ENCODE measurements at places on chromosomes 4 and X.

DNA sequence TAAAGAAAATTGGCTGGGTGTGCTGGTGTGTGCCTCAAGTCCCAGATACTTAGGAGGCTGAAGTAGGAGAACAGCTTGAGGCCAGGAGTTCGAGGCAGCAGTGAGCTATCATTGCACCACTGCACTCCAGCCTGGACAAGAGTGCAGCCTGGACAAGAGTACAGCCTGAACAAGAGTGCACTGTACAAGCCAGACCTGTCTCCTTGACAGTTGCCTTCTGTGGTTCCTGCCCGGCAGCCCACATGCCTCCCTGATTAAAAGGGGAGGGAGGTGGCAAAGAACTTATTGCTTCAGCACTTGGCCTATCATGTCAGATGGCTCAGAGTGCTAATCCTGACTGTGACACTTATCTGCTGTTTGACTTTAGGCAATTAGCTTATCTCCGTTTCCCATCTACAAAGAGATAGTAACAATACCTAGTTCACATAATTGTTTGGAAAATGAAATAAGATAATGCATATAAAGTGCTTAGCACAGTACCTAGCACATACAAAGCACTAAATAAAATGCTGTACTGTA lies 249.1 kb downstream of the DCLK2 start:
- no peak for DNase-seq

DNA sequence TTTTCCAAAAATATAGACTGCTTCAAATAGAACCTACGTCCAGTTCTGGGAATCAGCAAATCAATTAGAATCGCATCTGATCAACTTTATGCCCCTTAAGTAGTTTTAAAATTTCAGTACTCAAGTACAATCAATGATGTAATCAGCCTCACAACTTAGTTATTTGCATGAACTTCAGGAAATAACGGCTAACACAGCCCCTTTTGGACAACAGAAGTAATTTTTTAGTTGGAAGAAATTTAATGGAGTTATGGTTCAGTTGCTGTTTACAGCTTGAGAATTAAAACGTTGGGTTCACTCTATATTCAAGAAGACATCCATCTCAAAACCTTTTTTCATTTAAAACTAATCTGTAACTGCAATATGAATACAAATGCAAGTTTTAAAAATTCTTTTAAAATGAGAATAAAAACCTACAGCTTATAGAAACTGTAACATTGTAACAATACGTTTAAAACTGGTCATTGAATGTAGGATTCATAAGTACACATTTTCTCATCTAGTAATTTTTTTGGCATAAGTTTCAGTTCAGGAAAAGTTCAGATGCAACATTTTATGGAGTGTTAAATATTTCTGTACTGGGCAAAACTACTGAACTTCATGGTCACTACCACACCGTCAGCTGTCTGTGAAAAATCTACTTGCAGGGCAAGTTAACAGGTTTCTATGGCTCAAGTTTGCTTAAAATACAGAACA lies 956 bp downstream of the TAPT1 start:
- DNase-seq: peak; percentile 11

DNA sequence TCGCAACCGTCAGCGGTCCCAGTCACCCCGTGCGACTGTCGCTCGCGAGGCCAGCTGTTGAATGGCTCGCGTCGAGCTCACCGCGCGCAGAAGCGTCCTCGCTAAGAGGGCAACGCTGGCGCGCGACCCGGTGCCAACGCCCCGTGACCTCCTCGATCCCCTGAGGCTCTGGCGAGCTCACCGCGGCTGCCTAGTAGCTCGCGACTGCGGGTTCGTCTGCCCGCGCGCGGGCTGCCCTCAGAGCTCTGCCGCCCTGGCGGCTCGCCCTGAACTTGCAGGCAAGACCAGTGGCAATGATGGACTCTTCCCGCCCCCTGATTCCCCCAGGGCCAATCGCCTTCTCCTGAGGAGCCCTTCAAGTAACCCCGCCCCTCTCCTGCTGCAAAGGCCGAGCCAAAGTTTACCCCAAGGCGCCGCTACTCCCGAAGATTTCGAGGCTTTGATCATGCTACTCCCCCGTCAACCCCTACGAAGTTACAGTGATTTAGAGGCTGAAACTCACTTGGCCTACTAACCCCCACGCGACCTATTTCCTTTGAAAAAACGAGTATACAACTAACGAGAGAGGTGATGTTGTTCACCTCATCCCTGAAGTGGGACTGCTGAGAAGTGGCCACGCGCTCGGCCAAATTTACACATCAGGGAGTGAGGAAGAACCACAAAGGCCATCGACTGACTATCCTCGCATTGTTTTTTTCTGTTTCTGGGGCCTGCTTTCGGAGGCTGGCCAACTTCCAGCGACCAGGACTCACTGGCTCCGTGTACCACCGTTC lies 37.5 kb downstream of the PGRMC1 start:
- DNase-seq: peak; percentile 31

GRCh38 chr4:7217474-7218321 lies 25.4 kb downstream of the SORCS2 start:
- peak; percentile 28 for DNase-seq

GRCh38 chr4:121975784-121976183 lies 23.9 kb upstream of the TRPC3 start:
- no peak for DNase-seq

GRCh38 chrX:69554321-69554947 lies 50.3 kb downstream of the NALF2 start:
- DNase-seq: no peak

- DNase-seq: no peak
Observed at GRCh38 chrX:133418588-133418987, 3.3 kb upstream of the GPC4 start.

DNA sequence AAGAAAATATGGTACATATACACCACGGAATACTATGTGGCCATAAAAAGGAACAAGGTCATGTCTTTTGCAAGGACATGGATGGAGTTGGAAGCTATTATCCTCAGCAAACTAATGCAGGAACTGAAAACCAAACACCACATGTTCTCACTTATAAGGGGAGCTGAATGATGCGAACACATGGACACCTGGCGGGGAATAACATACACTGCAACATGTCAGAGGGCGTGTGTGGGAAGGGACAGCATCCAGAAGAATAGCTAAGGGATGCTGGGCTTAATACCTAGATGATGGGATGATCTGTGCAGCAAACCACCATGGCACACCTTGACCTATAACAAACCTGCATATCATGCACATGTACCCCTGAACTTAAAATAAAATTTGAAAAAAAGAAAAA lies 19.5 kb upstream of the CNKSR2 start:
- DNase-seq: no peak

GRCh38 chr4:63637270-63637669 lies 772.0 kb downstream of the TECRL start:
- DNase-seq: no peak

DNA sequence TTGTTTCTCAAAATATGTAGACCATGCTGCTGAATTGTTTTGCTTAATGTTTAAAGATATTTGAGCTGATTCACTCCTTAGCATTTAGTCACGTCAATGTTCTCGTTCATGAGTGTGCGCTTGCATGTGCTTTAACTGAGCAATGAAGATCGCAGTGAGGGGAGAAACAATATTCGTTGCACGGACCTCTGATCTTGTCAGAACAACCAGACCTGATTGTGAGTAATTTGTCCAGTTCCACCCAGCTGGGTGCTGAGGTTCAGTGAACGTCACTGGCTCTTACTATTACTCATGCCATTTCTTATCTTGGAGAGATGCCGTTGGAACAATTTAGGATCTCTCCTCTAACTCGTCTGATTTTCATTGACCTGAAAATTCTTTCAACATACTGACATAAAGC lies 15.0 kb upstream of the PRKX start:
- no peak for DNase-seq

DNA sequence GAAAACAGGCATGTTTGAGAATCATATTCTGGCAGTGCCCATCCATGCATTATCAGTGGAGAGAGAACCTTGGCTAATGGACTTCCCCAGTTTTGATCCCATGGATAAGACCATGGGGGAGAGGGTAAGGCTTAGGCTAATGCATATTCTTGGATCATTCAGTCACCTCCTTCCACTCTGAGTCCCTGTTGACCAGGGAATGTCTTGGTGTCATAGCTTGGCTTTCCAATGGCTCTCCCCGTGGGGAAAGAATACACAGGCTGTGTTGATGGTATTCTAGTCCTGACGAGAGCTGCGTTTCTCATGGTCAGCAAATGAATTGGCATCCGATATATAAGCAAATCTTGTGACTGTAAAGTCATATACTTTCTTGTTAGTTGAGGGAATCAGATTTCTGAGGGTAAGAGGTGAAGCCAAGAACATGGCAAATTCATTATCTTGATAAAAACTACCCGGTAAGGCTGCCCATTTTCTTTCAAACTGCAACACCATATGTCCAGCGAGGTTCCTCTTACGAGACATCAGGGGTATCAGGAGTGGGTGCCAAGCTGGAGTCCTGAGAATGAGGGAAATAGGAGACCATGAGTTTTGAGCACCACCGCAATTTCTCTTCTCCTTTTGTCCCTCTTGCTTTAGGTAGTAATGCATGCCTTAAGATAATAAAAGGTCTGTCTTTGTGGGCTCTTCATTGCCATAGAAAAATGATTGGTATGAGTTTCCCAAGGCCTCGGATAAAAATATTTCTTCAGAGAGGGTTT lies 18.0 kb downstream of the RHOH start:
- no peak for DNase-seq

GRCh38 chr4:82694046-82694445 lies 104.5 kb downstream of the SCD5 start:
- no peak for DNase-seq

DNA sequence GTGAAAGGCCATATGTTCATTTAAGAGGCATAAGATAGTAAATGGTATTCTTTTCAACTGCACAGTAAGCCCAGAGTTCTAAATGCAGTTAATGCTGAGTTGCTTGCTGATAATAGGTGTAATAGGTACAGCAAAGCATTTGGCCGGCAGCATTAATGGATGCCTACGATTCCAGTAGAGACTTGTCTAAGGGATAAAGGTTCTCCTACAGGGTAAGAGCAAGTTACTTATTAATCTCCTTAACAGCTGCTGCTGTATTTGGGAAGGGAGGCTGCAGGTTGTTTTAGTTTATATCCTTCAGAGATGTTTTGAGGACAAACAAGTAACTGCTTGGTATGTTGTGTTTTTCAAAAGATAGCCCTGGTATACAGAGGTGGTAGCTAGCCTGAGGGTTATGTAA lies 16.8 kb downstream of the TSPAN7 start:
- DNase-seq: no peak

- DNase-seq: peak; percentile 53
Observed at GRCh38 chrX:66635360-66635759, 3.5 kb downstream of the EDA2R start.

DNA sequence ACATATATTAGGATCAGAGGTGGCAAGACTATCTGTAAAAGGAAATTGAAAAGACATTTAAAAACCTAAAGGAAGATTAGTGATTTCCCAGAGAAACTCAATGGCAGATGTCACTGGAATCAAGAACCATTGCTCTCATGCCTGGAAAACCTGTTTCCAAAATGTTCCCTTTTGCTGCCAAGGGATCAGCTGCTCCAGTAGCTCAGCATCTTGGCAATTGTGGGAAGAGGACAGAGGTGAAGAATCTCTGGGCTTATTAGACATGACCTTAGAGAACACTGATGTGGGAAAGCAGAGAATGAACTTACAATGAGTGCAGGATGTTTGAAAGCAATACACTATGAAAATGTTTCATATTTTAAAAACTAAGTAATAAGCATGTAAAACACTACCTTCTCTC lies 98.3 kb downstream of the SHROOM3 start:
- DNase-seq: no peak

GRCh38 chrX:12319003-12319519 lies 180.8 kb downstream of the FRMPD4 start:
- DNase-seq: no peak

GRCh38 chrX:118823263-118824172 lies at the start of gene ZCCHC12:
Gene ZCCHC12 (plus strand): TSS chrX:118823824. CDS start chrX:118825245, 1,421 bp downstream.
- peak; percentile 49 for DNase-seq

- DNase-seq: no peak
Observed at GRCh38 chr4:79526641-79527565, 118.9 kb upstream of the GK2 start.

DNA sequence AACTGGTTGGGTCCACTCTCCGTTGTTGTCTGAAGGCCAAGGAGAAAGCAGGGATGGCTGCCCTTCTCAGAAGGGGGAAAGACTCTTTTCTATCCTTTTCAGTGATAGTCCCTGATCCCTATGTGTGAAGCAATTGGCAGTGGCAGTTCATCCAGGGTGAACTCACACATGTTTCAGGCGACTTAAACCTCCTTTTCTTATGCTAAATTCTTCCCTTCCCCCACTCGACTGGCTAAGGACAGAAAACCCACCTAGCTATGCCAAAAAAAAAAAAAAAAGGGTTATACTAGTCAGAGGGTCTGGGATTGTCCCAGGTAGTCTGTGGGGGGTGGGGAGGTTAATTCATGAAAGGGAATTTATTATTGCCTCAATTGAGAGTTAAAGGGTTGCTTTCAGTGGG lies 12.2 kb upstream of the ZNF280C start:
- no peak for DNase-seq

- DNase-seq: no peak
Observed at GRCh38 chr4:142064181-142064580, 427.8 kb downstream of the IL15 start.

- DNase-seq: no peak
Observed at GRCh38 chr4:133720001-133720400, 481.6 kb downstream of the PABPC4L start.

DNA sequence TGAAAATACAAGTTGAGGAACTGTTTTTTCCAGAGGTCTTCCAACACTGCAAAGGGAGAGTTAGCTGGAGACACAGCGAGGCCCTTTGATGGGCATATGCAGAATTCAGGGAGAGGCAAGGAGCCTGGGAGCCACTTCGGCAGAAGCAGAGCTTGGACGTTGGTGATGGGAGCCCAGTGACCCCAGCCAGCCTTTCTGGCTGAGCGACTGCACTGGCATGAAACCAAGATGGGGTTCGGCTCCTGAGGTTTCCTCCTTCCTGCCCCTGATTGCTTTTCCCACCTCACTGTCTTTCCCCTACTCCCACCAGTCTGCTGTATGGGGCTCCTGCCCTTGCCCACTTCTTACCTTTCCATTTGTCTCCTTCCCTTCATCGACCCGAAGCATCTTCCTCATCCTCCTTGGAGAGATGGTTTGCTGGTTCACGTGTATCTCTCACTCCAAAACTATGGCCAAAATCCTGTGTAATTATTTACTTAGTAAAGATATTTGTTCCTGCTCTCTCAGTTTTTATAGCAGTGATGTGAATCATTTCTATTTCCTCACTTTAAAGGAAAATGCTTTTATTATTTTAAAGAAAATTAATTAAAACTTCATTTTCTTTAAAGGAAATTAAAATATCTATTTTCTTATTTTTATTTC lies 100.5 kb downstream of the NFKB1 start:
- no peak for DNase-seq

- DNase-seq: no peak
Observed at GRCh38 chr4:77415689-77416088, 189.9 kb upstream of the CXCL13 start.

- DNase-seq: no peak
Observed at GRCh38 chr4:69239092-69239491, 24.5 kb upstream of the UGT2B11 start.

DNA sequence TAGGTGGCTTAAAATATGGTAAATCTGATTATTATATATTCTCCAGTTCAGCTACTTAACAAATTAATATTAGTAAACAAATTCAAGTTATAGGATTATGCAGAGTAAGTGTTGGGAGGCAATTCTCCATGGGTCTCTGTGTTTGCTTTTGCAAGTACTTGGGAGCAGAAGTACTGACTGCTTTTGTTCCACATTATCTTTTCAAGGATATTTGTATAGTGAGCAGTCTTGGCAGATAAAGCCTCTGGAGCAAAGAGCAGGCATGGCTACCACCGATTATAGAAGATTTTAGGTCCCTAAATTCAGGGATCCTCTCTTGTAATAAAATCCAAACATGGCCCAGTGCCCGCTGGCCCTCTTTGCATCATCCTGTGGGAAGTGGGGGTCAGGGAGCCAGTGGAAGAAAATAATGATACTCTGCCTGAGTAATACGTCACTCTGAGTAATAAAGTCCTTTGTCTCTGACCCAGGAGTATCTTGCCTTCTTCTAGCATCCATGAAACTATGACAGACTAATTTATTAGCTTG lies 23.2 kb downstream of the NDNF start:
- DNase-seq: no peak

All from AG08395 (cell line).